GM06990 (cell line): ENCODE measurements at places on chromosomes 12 and 14.

GRCh38 chr12:122799641-122800243, 25.4 kb downstream of the CCDC62 start:
- DNase-seq, result no peak

GRCh38 chr12:7835116-7835515, 37.6 kb downstream of the SLC2A14 start:
- DNase-seq, result no peak

GRCh38 chr12:34142430-34142829, 120.1 kb downstream of the ALG10 start:
- no peak for DNase-seq

GRCh38 chr14:31059152-31059924, 33.2 kb upstream of the STRN3 start:
- no peak for DNase-seq

DNA sequence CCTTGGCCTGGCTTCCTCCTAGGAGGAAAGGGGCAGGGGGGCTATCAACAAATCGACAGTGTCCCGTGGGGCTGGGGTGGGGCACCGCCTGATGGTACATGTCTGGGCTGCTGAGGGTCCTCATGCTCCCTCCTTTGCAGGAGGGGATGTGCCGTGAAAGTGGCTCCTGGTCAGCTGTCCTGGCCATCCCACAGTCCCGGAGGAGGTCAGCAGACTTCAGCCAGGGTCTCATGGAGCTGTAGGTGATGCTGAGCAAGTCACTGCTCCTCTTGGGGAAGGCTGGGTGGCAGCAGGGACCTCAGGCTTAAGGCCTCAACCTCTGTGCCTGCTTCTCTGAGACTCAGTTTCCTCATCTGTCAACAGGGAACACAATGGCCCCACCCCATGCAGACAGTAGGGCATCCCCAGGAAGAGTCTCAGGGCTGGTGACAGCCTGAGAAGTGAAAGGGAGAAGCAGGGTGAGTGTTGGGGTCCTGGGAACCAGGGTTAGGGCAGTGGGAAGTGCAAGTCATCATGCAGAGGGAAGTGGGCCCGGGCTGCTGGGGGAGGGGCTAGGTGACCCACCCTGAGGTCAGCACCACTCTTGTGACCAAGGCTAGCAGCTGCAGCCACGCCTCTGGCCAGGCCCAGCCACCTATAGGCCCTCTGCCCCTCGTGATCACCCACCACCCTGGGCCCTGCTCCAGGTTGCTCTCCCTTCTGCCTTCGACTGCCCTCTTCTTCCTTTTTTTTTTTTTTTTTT, 4.4 kb upstream of the TNFAIP2 start:
- DNase-seq, result no peak

DNA sequence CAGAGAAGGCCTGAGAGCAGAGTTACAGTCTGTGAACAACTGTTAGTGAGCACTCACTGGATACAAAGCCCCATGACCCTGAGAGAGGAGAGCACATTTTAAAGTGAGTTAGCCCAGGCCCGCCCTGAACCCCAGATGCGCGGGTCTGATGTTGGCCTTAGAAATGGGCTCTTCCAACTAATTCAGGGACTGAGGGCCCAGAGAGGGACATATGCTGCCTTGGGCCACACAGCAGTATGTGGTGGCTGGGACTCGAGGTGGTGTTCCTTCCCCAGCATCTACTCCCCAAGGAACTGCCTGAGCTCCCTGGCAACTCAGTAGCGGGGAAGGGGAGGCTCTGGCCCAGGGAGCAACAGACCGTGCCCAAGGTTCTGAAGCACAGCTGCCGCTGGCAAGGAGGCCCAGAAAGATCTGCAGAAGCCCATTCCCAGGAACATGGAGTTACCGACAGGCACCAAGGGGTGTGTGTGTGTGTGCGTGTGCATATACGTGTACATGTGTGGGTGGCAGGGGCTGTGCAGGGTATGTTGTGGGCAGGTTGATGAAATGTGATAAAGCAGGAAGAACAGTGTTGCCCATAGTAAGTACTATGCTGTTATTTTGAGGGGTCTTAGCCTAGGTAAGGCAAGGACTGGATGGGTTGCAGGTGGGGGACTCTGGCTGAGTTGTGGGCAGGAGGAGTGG, 40.5 kb downstream of the KRT80 start:
- DNase-seq, result no peak

GRCh38 chr14:95862243-95862642, 14.4 kb upstream of the TUNAR start:
- no peak for DNase-seq

GRCh38 chr12:65764325-65764724, 60.0 kb upstream of the HMGA2 start:
- no peak for DNase-seq

- DNase-seq, result no peak
These were observed 31.1 kb downstream of the INTS13 start for GRCh38 chr12:26906704-26907103.

DNA sequence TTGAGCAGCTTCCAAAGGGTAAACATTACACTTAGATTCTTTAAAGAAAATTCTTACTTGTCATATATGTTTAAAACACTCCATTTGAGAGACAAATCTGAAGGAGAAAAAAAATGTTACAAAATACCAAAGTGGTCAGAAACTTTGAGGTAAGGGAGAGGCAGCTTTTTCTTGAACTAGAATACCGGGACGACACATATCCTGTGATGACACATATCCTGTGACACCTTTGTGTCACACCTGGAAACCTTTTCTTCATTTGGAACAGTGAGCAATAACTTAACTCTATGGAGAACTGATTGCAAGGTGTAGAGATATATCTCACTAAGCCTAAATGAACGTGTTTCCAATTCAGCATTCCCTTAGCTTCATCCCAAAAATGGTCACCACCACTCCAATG, 4.6 kb upstream of the GRIN2B start:
- no peak for DNase-seq

DNA sequence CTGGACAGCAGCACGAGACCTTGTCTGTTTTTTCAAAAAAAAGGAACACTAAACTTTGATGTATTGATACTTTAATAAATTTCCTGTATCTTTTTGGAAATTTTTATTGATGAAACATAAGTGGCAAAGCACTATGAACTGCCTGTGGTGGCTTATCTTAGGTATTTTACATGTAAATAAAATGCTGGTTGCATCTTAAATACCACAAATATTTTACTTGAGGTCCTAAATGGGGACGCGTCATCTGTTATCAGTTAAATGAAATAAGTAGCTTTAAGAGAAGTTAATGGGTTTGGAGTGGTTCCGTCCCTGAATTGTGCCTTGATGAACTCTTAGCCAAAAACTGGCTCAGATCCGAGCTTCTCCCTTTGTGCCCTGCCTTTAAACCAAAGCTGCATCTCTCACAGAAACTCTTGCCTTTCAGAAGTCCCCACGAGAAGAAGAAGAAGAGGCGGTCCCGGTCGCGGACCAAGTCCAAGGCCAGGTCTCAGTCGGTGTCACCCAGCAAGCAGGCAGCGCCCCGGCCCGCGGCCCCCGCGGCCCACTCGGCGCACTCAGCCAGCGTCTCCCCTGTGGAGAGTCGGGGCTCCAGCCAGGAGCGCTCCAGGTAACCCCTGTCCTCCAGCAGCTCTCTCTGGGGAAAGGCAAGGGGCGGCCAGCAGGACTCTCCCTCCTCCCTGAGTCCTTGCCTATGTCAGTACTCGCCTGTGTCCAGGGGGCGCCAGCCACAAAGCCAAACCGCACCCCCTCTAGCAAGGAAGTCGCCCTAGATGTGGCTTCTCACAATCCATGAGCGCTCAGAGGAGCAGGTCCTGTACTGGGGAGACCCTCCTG, 31.2 kb upstream of the MMP17 start:
- DNase-seq, result no peak

GRCh38 chr12:132659146-132659545, 28.0 kb downstream of the POLE start:
- no peak for DNase-seq

DNA sequence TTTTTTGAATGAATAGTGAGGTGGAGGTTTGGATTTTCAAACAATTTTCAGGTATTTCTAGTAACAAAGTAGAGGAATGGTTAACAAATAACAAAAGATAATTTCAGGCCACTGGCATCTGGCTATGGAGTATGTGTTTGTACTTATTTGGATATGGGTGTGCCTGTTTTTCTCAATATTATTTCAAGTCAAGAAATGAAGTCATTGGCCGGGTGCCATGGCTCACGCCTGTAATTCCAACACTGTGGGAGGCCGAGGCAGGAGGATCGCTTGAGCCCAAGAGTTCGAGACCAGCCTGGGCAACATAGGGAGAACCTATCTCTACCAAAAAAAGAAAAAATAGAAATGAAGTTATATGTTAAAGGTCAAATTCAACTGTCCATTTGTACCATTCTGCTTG, 13.9 kb downstream of the SLC35E3 start:
- no peak for DNase-seq

GRCh38 chr12:108933949-108934348, 54.1 kb downstream of the DAO start:
- DNase-seq, result no peak

DNA sequence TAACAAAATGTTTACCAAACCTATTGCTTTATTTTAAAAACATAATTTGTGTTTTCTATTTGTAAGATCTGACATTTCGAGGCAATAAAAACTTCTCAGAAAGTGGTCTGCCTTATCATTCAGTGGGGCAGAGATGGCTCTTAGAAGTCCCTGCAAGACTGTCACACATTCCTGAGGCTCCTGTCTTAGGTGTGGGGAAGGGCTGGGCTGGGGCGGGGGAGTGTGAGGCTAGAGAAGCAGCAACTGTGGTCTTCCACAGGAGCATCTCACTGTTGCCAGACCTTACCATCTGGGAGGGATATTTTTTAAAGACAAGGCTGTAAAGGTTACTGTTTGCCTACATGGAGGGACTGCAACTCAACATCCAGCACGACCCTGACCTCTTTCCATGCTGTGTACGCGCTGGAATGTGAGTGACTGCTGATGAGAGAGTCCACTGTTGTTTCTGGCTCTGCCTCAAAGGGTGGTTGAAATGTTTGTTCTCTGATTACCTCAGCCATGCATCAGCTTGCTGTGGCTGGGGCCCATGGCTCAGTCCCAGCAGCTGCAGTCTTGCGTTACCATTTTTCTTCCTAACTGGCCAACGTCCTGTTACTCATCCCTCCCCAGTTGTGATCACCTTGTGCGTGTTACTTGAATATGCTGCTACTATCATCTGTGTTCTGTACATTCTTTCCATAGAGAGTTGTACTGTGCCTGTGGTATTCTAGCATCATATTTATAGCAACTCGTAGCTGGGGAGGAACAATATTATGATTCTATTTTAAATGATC, 12.4 kb downstream of the ERG28 start:
- DNase-seq, result no peak

DNA sequence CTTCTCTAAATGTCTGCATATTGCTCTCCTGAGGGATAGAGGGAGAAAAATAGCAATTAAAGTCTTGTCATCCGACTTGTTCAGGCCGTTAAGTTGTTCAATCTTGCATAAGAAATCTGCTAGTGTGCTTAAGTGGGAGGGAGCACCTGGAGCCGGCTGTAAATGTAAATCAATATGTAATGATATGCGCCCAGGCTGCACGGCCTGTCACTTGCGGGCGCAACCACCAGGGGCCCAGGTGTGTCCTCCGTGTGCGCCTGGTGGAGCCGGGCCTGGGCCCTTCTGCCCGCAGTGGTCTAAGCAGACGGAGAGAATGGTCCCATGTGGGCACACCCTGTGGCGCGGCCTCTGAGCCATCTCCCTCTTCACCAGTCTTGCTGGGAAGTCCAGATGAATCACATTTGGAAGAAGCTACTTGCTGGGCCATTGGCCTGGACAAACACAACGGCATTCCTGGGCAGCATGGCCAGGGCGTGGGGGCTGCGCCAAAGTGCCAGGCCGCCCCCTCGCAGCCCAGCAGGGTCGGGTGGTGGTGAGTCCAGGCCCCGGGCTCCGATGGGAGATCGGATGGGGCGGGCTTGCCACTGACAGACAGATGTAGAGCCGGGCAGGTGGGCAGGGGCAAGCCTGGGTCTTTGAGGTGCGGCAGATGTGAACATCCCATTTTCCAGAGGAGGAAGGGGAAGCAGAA, 193.3 kb upstream of the C14orf180 start:
- DNase-seq, result no peak

DNA sequence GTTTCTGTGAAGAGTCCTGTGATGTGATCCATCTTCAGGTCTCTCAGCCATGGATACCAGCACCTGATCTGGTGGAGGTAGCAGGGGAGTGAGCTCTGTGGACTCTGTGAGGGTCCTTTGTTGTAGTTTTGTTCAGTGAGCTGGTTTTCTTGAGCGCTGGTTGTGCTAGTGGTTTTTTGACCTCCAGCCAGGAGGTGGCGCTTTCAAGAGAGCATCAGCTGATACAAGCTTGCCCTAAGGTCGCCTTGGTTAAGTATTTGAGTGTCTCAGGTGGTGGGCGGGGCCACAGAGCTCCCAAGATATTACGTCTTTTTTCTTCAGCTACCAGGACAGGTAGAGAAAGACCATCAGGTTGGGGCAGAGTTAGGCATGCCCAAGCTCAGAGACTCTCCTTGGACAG, 139.7 kb downstream of the TTLL5 start:
- DNase-seq, result no peak

- DNase-seq, result peak; percentile 24
These were observed 117.2 kb upstream of the ATP2B1 start for GRCh38 chr12:89825591-89826449.

- no peak for DNase-seq
These were observed 95.2 kb upstream of the FOXG1 start for GRCh38 chr14:28671425-28671824.

DNA sequence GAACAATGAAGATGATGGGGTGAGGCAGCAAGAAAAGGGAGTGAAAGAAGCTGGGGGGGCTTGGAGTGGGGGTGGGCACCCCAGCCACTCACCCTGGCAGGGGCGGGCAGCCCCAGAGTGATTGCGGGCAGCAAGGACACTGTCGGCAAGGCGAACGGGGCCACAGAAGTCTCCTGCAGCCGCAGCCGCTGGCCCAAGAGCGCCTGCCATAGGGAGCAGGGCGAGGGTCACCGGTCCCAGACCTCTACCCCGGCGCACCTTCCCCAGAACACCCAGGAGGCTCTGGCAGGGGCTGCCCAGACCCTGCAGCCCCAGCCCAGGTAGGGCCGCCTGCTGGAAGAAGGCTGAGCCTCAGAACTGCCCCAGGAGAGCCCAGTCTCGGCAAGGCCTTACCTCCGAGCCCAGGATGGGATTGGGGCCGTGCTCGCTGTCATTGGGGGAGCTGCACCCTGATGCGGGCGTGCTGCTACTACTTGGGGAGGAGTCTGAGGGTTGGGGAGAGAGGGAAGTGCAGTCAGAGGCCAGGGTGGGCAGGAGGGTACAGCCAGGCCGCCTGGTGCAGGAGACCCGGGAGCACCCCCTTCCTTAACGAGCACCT, 22.9 kb downstream of the SLC48A1 start:
- DNase-seq, result no peak

DNA sequence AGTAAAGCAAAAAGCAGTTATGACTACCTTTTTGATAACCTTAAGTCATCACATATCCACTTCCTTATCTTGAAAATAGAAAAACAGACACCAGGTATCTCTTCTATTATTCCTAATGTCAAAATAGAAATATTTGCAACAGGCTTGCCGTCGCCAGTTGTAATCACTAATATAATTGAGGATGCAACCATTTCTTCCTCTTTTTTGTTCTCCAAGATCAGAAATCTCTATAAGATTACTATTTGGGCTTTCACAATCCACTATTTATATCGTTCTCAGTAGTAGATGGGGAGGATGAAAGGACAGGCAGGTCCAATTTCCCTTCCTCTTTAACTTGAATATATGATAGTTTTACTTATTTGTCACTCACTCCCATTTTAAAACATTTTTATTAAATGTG, 130.2 kb upstream of the HMGA2 start:
- no peak for DNase-seq

GRCh38 chr12:59695379-59695778, 99.5 kb downstream of the SLC16A7 start:
- no peak for DNase-seq
